ENCODE measurements at places on chromosomes 3 and 15.

GRCh38 chr3:10480871-10481378, 24.5 kb downstream of the ATP2B2 start:
- DNase-seq = no peak

DNA sequence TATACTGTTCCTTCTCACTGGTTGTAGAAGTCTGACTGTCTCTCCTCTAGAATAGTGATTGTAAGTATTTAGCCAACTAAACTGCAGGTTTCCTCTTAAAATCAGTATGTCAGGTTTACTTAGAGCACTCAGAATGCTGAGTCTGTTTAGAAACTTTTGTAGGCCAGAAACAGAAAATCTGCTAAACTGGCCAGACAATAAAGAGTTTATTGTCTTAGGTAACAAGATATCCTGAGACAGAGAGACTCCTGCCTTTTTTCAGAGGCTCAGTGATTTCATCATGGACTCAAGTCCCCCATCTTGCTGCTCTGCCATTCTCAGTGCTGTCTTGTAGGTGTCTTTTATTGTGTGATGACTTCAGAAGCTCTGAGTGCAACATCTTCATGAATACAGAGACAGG, 279.0 kb downstream of the MFSD1 start:
- no peak for DNase-seq

DNA sequence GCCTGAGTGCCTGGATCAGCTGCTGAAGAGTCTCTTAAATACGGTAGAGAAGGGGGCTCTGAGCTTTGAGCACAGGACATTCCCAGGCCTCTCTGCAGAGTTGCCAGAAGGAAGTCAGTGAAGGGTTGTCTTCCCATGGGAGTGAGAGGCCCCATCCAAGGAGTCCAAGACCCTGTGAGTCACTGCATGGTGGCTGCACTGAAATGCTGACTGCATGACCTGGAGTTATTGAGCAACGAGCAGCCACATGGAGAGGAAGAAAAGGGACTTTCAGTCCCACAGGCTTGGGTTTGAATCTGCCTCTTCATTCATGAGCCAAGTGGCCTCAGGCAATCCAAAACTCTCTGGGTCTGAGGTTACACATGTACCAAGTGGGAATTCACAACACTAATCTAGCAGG, 69.6 kb upstream of the RASGRF1 start:
- DNase-seq = no peak

GRCh38 chr3:4340411-4341335, 37.5 kb downstream of the SETMAR start:
- no peak for DNase-seq

DNA sequence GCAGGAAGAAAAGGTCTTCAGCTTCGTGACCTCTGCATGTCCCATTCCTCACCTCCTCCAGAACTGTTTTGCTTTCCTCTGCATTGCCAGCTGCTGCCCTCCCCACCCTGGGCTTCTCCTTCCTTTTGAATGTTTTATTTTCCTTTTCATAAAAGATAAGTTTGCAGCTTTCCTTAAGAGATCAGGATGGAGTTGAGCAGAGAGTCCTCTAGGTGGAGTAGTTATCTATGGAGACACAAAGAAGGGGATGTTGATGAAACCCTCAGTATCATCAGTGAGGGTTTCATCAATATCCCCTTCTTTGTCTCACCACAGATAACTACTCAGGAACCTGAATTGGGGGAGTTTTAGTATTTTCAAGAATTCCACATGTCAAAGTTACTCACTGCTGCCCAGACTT, 19.0 kb upstream of the SLC25A36 start:
- DNase-seq = no peak

DNA sequence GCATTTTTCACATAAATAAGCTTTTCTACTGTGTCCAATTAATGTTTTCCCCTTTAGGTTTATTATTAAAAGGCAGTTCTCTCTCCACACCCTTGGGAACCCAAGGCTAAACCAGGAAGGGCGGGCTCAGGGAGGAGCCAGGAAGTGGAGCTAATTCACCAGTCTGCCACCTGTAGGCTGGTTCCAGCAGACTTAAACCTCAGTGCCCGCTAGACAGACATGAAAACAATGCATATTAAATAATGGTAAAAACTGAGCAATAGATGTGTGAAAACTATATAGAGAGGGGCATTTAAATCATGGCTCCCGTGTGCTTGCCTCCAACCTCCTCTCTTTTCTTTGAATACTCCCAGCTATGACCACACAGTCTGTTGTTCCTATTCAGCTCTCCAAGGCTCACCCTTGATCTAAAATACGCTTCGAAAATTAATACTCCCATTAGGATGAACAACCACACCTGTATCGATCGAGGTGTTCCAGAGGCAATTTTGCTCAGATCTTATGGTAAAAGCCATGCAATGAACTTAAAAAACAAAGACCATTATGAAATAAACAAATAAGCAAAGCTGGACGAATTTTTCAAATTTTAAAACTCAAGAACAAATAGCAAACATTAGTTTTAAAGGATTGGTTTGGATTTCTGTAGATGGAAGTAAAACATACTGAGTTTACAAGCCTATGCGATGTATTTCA, 253.3 kb downstream of the TJP1 start:
- no peak for DNase-seq

- no peak for DNase-seq
Measured at GRCh38 chr3:30204126-30204525, 402.3 kb upstream of the TGFBR2 start.

DNA sequence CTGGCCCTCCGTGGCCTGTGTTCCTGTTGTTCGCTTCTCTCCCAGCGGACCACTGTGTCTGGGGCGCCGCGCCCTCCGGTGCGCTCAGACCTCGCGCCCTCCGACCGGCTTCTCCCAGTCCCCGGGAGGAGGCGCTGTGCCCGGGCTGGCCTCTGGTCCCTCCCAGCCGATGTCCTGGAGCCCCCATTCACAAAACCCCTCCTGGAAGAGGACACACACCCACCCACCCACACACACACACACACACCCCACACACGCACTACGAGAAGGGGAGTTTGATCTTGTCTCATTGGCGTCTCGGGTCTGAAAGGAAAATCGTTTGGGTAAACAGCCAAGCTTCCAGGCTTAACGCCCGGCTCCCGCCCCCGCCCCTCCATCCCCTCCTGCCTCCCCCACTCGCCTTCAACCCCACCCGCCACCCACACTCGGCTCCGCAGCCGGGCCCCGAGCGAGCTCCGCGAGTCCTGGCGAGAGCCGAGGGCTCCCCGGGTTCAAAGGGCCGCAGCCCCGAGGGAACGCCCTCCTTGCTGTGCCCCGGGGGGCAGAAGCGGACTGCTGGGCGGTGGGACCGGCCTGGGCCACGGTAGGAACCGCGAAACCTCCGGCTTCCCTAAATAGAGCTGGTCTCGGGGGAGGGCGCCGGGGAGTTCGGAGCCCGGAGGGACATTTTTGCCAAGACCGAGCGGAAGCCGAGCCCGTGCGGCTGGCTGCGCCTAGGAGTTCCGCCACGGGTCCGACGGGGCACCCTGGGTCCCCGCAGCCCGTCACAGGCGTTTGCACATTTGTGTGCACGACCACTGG, 23.6 kb downstream of the NR2F2 start:
- DNase-seq = no peak

- no peak for DNase-seq
Measured at GRCh38 chr15:47548231-47548630, 169.1 kb upstream of the SEMA6D start.

GRCh38 chr15:71892335-71892734, 82.0 kb downstream of the NR2E3 start:
- no peak for DNase-seq

GRCh38 chr3:112228786-112229185, 65.2 kb downstream of the SLC9C1 start:
- DNase-seq = no peak

DNA sequence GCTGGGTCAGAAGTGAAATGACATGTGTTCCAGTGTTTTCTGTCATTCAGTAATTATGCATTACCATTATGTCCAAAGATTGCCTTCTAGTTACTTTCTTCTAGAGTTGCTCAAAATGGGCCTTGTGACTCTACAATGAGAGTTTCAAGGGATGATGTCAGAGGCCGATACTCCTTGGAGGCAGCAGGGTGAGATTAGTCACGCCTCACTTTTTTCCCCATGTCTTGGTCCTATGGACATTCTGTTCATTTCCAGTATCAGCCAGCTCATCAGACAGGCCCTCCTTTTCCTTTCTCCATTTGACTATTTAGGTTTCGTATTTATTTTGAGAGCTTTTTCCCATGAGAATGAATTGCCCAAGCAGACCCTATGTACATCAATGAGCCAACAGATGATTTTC, 17.5 kb downstream of the VGLL3 start:
- no peak for DNase-seq

DNA sequence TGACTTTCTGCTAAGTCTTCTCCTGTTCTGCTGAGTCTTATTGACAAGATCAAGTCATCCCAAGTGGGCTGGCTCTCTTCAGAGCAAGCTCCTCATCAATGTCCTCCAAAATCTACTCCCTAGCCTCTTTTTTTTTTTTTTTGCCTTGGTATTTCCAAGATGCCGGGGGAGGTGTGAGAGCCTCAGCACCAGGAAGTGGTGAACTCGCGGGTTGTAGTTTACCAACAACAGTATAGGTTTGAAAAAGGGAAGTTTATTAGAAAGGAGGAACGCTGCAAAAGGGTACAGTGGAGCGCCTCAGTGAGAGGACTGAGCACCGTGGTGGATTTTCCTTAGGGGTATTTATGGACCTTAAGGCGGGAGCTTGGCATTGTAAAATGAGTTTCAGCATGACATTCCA, 94.3 kb upstream of the SGO1 start:
- DNase-seq = no peak

- DNase-seq = no peak
Measured at GRCh38 chr3:127762077-127762786, 60.1 kb downstream of the MGLL start.

- no peak for DNase-seq
Measured at GRCh38 chr3:152172460-152172859, 96.3 kb upstream of the MBNL1 start.

GRCh38 chr3:187296911-187297310, 5.4 kb upstream of the MASP1 start:
- DNase-seq = no peak

- DNase-seq = no peak
Measured at GRCh38 chr3:108093616-108094015, 2.8 kb upstream of the CD47 start.

DNA sequence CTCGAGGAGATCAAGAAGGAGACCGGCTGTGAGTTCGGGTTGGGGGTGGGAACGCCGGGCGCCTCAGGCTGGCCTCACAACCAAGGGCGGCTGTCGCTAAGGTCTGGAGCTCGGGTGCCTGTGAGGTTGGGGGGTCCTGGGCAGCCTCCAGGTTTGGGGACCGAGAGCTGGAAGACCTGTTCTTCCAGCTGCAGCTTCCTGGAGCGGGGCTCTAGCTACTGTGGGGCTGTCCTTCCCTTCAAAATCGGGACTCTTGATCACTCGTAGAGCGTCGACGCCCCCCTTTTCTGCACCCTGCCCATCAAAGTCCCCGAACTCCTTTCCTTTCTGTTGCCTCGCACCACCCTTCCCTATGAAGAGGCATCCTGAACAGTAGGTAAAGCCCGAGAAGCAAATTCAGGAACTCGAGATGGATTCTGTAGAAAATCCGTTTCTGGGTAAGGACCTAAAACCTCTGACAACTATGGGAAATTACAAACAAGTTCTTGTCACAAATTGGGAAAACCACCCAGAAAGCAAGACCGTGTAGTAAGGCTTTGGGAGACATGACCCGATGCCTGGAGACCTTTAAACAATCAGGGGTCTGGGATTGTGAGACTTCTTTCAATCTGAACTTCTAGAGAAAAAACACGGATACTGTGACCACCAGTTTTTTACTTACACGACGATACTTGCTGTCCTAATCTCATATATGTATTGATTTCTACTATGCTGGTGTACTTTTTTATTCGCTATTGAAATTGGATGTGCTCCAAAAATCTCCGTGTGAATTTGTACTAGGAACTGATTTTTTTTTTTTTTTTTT, 556 bp downstream of the CHP1 start:
- DNase-seq = no peak

DNA sequence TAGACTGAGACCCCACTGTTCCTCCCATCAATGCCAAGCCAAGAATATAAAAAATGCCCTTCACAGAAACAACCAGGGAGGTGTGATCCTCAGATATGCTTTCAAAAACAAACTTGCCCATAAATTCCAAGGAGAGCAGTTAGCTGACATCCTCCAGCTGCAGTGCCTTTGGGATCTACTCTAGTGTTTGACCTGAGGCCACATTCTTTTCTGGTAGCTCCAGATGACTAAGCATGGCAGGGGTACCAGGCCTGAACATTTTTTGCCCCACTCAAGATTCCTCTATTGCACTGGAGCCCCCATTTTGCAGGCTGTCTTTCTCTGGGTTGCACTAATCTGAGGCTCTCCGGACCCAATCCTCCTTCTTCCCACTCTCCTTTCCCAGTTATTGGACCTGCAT, 27.9 kb upstream of the ACP3 start:
- DNase-seq = no peak

DNA sequence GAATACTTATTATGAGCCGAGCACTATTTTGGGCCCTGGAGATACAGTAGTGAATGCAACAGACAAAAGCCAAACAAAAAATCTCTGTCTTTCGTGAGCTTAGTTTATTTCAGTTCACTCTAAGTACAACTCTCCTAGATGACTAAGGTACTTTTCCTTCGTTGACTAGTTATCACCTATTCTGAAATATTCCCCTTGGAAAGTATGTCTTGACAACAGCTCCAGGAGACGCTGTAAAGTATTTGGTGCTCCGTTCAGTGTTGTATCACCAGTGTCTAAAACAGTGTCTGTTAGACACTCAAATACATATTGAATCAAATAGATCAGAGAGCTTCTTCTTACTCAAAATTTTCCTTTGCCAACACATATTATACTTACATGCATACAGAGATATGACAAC, 119.6 kb downstream of the TFDP2 start:
- no peak for DNase-seq

DNA sequence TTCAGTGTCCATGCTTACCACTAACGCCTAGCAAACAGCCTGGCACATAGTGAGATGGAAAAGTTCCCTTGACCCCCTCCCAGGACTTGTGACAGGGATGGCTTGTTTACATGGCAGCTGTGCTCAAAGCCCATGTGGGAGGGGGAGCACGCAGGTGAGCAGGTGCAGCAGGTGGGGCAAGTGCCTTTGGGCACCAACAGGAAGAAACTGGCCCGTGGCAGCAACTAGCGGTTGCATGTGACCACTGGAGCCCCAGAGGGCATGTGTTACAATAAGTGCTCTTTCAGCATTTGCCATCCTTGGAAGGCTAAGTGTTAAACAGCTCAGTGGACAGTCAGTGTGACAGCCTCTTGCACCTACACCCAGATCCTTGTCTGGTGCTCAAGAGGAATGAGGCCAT, 734.6 kb downstream of the TUSC7 start:
- DNase-seq = no peak

DNA sequence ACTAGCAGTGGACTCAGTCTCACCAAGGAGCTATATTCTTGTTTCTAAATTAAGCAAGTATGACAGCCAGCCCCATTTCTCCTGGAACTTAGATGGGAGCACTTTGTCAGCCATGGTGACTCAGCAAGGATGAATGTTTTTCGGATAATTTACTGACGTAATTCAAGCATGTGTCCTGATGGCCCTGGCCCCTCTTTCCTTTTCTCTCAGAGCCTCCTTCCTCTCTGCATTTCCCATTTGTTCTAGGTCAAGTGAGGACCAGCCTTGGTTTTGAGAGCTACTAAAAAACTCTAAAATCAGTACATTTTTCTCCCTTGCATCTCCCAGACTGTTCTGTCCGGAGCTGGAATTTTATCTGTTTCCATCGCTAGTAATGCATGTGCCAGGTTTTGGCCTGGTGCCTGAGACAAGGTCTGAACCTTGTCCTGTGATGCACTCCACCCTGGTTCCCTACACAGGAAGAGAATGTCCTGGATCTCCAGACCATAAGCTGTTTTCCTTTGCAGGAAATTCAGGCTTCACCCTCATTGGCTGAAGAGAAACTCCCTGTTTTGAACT, 256.6 kb upstream of the ROPN1 start:
- DNase-seq = no peak

GRCh38 chr15:63291507-63291906, 14.1 kb downstream of the APH1B start:
- DNase-seq = no peak
